ENCODE measurements at places on chromosomes 1 and 21.
A peak's percentile ranks its signal among the peaks of the same experiment; 100 is the strongest.

DNA sequence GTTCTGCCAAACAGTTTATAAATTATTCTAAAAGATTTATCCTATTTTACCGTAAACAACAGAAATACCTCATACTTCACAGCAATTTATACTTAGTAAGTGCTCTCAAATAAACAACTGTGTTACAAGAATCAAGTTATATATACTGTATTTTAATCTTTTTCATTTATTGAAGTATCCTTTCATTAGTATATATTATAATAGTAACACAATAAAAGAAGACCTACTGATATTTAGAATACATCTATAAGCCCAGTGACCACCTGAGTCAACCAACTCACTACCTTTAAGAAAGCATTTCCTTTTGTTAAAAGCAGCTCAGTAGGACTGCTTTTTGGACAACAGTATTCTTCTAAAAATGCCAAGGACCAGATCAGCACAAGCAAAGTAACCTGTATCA lies 5.9 kb downstream of the TMCO1 start:
- no peak for DNase-seq

DNA sequence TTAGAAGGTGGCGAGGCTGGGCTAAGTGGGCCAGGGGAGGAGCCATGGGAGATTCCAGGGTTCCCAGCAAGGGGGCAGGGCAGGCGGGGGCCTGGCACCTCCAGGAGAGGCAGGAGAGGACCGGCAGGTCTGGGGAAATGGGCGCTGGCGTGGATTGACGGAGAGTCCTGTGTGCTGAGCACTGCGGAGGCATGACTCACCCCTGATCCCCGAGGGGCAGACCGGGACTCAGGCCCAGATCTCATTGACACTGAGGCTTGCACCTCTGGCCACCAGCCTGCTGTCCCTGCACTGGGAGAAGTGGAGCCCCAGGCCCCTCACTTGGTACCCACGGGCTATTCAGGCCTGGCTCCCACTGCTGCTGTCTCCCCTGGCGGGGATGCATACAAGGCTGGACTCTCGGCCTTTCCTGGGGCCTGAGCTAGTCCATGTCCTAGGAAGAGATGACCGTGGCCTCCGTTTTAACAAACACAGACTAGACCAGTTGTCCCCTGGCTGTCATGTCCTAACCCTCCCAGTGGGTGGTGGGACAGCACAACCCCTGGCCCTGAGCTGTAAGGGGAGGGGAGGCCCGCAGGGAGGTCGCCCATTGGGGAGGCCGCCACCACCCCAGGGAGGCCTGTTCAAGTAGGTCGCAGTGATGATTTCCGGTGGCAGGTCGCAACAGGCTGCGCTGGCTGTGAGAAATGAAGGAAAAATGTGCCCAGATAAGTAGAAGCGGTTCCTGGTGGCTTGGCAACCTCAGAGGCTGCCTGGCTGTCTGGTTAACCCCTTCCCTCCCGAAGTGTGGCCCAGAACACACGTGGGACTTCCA lies 39.7 kb downstream of the RIPK4 start:
- DNase-seq: no peak

- no peak for DNase-seq
Observed at GRCh38 chr21:37566790-37567615, 200.4 kb downstream of the DYRK1A start.

DNA sequence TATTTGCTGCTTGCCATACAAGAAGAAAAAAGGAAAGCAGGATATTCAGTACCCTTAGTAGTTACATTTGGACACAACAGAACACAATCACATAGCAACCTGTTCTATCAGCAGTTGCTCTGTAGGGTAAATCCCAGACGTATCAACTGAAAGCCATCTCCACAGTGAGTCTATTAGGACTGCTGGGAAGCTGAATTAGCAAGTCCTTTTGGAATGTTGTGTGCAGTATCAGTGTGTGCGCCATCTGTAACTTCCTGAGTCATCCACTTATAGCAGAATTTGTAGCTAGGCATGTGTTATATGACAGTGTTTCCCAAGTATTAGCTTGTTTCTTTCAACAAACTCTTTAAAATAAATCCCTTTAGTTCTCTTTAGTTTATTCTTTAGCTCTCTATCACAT lies 21.3 kb downstream of the CCDC30 start:
- DNase-seq: no peak

- DNase-seq: no peak
Observed at GRCh38 chr1:183346276-183346732, 71.9 kb downstream of the NMNAT2 start.

DNA sequence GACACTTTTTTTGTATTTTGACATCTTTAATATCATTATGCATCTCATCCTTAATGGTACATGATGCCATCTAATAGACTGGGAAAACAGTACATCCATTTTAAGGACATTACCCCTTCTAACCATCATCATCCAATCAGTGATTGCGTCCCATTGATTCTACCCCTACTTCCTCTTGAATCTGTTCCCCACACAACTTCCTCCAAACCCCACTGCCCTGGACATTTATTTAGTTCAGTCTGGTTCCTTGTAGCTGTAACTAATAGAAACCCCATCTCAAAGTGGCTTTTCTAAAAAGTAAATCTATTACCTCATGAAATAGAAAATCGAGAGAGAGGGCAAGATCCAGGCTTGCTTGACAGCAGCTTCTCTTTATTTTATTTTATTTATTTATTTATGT lies 2.1 kb upstream of the ITLN1 start:
- DNase-seq: peak; percentile 25

GRCh38 chr1:40664167-40664537 lies 1.3 kb downstream of the RIMS3 start:
- DNase-seq: no peak
